ENCODE measurements at places on chromosomes 1 and 21. TPM values are rescaled to one million over a fixed set of nuclear protein-coding genes. Genes with fewer than 3 reads are reported as not detected.

- no peak for DNase-seq
These were observed 4.4 kb downstream of the TAL1 start for GRCh38 chr1:47227341-47228232.

DNA sequence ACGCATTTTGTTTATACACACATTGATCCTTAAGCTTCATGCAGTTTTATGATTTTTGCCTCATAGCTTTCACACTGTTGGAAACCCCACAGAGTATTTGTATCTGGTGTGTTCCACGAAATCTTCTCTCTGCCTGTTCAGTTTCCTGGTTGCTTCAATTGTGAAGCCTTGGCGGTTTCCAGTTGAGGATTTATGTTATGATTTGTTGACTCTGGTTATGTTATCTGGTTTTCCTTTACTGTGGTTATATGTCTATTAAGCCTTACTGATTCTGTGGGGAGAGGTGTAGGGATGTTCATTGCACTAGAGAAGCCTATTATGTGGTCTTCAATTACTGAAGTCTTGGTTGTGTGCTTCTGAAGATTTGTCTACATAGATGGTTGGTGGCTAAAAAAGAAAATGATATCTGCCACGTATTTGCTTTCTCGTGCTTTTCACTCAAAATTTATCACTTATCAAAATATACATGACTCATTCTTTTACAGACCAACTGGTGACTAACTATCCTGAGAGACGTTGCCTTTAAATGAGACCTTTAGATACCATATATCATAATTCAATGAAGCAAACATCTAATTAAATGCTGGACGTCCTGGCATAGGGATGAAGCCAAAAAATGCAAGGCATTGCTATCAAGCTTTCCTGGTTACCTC is 488.0 kb upstream of the B3GALT2 start:
- no peak for DNase-seq

The PTCH2 gene
- 0.36 TPM for total RNA-seq

- no peak for DNase-seq
These were observed 23.2 kb downstream of the VPS26C start for GRCh38 chr21:37243961-37244360.

GRCh38 chr21:36471254-36471723 is 8.6 kb downstream of the CLDN14 start:
- DNase-seq, result peak; percentile 56

DNA sequence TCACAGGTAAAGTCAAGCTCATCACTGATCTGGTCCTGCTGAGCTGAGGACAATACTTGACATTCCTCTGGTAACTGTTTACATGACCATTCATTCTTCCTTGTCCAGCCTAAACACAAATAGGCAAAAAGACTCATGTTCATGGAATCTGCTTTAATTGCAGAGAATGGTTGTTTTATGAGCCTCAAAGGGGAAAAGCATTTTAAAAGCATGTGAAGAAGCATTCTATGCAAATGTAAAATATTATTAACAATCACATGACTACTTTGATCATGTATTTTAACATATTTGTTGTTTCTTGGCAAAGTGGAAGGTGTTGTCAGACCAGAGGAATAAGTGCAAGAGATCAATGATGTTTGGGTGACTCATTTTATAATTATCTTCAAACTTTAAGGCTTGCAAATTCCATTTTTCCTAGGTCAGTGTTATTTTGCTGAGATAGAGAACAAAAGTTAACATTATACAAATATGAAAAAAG is 133.7 kb downstream of the RUNX1 start:
- peak; percentile 64 for DNase-seq

The S100A16 gene
- 406 TPM for total RNA-seq

The CFHR5 gene
- not detected for total RNA-seq

All from fibroblast of the aortic adventitia (primary cell).